ENCODE measurements at places on chromosomes 2 and 18.

GRCh38 chr2:30756051-30756719 lies 51.1 kb downstream of the CAPN13 start:
- no peak for DNase-seq

DNA sequence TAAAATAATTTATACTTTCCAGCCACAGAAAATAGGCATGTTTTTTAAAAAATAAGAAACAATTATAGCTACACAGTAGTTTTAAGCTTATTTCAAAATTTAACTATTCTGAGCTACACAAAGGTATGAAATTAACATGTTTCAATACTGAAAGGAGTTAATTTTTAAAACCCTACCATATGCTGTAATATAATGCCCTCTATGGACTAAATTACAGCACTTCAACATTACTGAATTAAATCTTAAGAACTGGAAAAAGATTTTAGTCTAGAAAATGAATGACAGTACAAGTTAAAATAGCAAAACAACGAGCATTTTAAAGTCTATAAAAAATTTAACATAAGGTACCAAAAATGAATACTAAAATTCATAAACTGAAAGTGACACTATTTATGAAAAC lies 36.3 kb downstream of the RTN4 start:
- DNase-seq, result no peak

- DNase-seq, result no peak
These were observed 11.7 kb downstream of the ANO7 start for GRCh38 chr2:241199897-241200821.

DNA sequence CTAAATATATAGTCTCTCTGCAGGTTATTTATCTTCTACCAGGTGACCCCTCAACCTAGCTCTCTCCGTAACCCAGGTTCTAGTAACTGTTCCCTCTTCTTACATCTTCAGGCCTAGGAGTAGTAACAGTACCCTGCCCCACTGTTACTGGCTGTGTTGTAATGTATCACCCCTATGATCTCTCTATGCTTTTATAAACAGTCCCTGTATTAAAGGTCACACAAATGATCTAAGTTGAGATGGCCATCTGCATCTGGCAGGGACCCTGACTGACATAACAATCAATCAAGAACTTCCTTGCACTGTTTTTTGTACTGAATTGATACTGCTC lies 219.7 kb upstream of the STK17B start:
- DNase-seq, result no peak

DNA sequence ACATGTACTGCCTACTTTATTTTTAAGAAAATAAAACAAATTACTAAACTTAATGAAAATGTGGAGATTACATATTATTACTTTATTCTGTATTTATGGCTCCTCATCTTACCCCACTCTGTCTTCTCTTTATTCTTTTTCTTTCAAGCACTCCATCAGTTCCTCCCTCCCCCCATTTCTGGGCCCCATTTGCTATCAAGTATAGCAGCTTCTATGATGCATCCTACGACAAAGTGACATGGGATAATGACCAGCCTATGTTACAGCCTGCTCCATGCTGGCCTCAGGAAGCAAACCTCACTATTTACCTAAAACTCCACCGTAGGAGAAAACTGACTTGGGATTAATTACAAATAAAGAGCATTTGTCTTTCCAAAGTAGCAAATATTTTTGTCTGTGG lies 58.8 kb downstream of the RND3 start:
- no peak for DNase-seq

All from B cell (primary cell).